ENCODE measurements at places on chromosomes 6 and 20. TPM values are rescaled to one million over a fixed set of nuclear protein-coding genes. Genes with fewer than 3 reads are reported as not detected.

The TGM2 gene
- 650 TPM for total RNA-seq

The BMP7 gene
- total RNA-seq = 0.96 TPM

The MMP24 gene
- 0.59 TPM for total RNA-seq

The SIRPD gene
- 0.68 TPM for total RNA-seq

The MAS1 gene
- not detected for total RNA-seq

The PRDM13 gene
- total RNA-seq = not detected
